ENCODE measurements at places on chromosomes 7 and 10. TPM values are rescaled to one million over a fixed set of nuclear protein-coding genes. Genes with fewer than 3 reads are reported as not detected.

DNA sequence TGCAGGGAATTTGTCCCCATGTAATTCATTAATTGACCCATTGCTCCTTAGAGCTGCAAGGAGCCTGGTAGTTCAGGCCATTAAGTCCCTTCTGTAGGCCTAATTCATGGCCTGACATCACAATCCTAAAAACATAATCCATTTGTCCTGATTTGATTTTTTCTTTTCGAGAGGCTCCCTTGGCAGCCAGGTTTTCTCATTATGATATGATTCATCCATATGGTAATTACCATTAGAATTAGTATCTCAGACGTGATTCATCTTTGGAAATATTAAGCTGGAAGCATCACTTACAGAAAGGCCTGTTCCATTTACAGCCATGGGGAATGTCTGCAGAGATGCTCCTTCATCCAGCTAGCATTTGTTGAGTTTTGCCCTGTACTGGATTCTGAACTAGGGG is 128.5 kb downstream of the PLCE1 start:
- H3K27ac ChIP-seq: no peak overlapping the region
- DNase-seq: no peak
- H3K4me3 ChIP-seq: no peak overlapping the region

- H3K4me1 ChIP-seq: no peaks in the 10 kb centered on the region
- H3K27ac ChIP-seq: no peak overlapping the region
- no peak for DNase-seq
- no peak overlapping the region for H3K4me3 ChIP-seq
- no peaks in the 10 kb centered on the region for H3K27me3 ChIP-seq
These were observed 3.9 kb upstream of the MIOS start for GRCh38 chr7:7562736-7563135.

The MRLN gene
- total RNA-seq: not detected

The SBDS gene
- 225 TPM for total RNA-seq

The SPDYE9 gene
- total RNA-seq: not detected
